ENCODE measurements at places on chromosomes 3 and 15. TPM values are rescaled to one million over a fixed set of nuclear protein-coding genes. Genes with fewer than 3 reads are reported as not detected.

- no peak for DNase-seq
Observed at GRCh38 chr3:6807967-6808588, 52.8 kb upstream of the GRM7 start.

The PLSCR5 gene
- not detected for total RNA-seq

GRCh38 chr3:149967086-149967685 is 3.5 kb downstream of the PFN2 start:
- no peak for DNase-seq

- DNase-seq, result no peak
Observed at GRCh38 chr3:97138914-97139541, 324.6 kb downstream of the EPHA6 start.

GRCh38 chr3:126113238-126113555 is 29.3 kb upstream of the SLC41A3 start:
- DNase-seq, result no peak

The CNTN6 gene
- not detected for total RNA-seq

- DNase-seq, result no peak
Observed at GRCh38 chr3:51711352-51712037, 4.6 kb downstream of the GRM2 start.

- no peak for DNase-seq
Observed at GRCh38 chr3:149688122-149688757, 30.4 kb upstream of the WWTR1 start.

- no peak for DNase-seq
Observed at GRCh38 chr3:106367496-106367895, 498.7 kb upstream of the CBLB start.

DNA sequence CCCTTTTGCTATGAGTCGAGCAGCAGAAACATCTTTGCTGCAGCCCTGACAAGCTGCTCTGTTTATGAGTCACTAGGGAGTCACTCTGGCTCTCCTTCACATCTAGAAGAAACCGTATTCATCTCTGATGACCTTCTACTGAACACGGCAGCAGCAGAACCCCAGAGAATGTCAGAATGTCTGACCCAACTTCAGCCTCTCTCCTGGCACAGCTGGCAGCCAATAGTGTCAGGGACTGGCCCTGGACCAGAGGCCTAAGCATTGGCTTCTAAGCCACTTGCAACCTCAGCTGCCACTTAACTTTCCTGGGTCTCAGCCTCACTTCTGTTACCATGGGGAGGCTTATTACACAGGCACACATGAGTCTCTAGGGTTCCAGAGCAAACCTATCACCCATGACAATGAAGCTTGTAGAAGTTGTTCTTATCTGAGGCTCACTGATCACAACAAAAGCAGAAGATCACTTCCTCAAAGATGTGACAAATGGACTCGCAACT is 184.1 kb upstream of the TLE3 start:
- DNase-seq, result no peak

The MYZAP gene
- not detected for total RNA-seq

The SRPRB gene
- 48.1 TPM for total RNA-seq

DNA sequence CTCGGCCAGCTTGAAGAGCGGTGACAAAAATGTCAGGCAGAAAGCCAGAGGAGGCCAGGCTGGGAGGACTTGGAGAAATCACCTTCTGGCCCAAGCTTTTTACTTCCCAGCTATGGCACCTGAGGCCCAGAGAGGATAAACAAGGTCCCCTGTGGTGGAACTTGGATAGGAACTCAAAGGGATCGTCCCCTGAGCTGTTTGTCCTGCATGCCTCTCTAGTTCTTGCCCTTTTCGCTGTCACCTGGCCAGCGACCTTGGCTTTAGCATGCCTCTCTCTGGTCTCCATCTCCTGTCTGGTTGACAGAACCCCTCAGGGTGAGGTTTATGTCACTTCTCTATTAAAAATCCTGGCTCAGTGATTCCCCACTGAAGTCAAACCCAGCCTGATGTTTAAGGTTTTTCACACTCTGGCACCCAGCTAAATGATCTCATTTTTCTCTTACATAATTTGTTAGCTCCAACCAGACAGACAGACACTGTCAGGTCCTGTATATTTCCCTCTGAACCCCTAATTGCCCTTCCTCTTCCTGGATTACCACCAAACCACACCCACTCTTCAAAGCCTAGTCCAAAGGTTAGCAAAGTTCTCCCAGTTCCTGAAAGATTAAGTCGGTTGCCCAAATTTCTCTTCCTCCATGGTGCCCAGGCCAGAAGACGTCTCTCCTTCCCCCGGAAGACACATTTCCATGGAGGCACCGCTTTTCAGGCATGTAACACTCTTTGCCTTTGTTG is 169.1 kb downstream of the FAM43A start:
- no peak for DNase-seq

- DNase-seq, result no peak
Observed at GRCh38 chr15:78950902-78951840, 6.3 kb upstream of the CTSH start.

- DNase-seq, result no peak
Observed at GRCh38 chr15:90184119-90184785, 16.9 kb upstream of the SEMA4B start.

GRCh38 chr3:32319607-32320006 is 72.0 kb upstream of the CMTM7 start:
- no peak for DNase-seq

- peak; percentile 96 for DNase-seq
Observed at GRCh38 chr15:100341750-100342560, at the start of gene ADAMTS17. Gene ADAMTS17 (minus strand): TSS chr15:100341975. CDS start chr15:100341899, 76 bp downstream.

DNA sequence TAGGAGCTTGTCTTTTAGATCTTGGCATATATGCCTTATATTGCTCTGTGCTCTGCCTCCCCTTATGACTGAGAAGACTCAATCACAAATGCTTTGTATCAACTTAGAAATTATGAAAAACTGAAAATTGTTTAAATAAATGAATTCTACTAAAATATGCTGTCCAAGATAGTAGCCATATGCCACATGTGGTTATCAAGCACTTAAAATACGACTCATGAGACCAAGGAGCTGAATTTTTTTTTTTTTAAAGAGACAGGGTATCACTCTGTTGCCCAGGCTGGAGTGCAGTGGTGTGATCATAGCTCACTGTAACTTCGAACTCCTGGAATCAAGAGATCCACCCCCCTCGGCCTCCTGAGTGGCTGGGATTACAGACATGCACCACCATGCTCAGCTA is 118.3 kb downstream of the RFTN1 start:
- DNase-seq, result no peak

The ENTPD3 gene
- total RNA-seq, result not detected

GRCh38 chr3:112132975-112133448 is at the start of gene GCSAM:
Gene GCSAM (minus strand): TSS chr3:112133248. CDS start chr3:112133120, 128 bp downstream.
- DNase-seq, result peak; percentile 68

The VEPH1 gene
- not detected for total RNA-seq

The FAM174B gene
- total RNA-seq, result 2.5 TPM

DNA sequence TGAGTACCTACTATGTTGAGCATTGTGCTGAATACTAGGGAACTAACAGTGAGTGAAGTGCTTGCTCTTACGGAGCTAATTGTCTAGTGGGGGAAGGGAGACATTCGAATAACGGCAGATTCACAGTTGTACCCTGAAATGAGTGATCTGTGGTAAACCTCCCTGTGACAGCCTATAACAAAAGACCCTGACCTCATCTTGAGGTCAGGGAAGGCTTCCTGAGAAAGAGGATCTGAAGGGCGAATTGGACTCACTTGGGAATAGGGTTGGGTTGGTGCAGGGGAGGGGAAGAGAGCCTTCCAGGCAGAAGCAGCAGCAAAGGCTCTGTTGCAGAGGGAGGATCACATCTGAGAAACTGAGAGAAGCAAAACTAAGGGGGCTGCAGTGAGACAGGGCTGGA is 13.2 kb downstream of the HPS3 start:
- no peak for DNase-seq

DNA sequence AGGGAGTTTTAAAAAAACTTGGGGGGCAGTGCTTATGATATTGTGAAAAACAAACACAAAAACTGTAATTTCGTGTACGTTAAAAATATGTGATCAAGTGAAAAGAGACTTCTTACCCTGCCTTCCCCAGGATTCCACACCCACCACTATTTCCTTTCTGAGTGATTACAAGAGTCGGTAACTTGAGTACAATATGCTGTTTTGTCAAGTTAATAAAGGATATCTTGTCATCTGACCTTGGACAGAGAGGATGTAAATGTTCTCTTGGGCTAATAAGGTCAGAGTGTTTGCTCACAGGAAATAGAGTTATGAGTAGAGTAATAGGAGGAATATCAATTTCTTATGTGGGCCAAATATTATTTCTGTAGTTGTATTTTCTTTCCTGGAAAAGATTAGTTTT is 68.1 kb downstream of the NOX5 start:
- DNase-seq, result no peak

DNA sequence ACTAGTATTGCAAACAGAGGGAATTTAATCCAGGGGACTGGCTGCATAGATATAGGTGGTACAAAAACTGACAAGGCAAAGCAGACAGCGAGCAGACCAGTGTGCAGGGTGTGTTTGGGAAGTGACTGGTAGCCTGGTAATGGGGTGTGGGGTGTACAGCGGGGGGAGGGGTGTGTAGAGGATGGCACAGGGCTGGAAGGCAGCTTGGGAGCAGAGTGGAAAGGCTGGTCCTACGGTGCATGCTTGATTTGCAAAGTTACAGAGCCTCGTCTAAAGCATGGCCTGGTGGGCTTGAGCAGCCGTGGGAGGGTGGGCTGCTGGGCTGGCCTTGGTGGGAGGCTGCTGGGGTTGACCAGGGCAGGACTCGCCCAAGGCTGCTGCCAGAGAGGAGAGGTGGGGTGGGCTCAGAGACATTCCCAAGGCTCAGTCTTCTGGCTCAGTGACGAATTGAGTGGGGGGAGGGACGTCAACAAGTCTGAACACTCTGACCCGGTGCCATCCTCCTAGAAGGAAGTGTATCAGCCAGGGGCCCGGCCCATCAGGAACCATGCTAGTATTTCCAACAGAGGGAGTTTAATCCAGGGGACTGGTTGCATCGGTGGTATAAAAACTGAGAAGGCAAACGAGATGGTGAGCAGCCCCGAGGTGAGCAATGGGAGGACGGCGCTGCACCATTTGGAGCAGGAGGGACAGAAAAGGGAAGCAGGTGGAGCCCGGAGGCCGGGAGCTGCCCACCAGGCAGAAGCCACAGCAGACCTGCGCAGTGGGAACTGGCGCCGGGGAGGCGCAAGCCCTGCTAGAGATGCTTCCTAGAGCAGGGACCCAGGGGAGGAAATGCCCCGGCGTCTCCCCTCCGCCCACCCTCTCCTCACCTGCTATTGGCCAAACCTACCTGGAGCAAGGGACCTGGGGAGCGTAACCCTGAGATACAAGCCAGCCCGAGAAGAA is 29.2 kb downstream of the CPN2 start:
- no peak for DNase-seq

DNA sequence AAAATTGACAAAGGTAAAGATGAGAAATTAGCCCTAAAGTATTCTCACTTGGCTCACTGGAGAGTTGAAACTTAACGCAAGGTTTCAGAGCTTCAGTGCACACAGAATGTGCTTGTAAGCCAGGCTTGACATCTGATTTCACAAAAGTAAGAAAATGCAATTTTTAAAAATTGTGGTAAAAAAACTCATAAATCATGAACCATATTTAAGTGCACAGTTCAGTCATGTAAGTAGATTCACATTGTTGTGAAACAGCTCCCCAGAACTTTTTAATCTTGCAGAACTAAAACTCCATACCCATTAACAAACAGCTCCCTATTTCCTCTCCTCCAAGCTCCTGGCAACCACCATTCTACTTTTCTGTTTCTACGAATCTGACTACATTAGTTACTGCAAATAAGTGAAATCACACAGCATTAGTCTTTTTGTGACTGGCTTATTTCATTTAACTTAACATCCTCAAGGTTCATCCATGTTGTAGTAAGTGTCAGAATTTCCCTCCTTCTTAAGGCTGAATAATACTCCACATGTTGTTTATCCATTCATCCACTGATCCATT is 14.5 kb downstream of the RTP3 start:
- no peak for DNase-seq

The EPHA6 gene
- not detected for total RNA-seq

The FBXO40 gene
- total RNA-seq, result not detected

DNA sequence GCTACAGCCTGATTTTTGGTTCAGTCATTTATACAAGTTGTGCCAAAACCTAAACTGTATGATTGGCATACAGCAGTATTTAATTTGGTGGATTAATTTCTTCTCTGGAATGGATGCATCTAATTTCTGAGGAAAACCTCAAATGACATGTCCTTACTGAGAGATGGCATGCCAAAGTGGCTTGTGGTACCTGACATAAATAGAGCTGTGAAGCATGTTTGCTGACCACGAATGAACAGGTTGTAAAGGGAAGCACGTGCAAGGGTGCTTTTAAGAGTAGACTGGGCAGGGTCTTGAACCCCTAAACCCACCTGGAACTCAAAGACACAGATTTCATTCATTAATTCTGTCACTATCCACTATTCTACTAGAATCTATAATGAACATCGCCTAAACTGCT is 77.2 kb downstream of the TP63 start:
- no peak for DNase-seq

GRCh38 chr3:181756645-181757297 is 45.0 kb downstream of the SOX2 start:
- no peak for DNase-seq

DNA sequence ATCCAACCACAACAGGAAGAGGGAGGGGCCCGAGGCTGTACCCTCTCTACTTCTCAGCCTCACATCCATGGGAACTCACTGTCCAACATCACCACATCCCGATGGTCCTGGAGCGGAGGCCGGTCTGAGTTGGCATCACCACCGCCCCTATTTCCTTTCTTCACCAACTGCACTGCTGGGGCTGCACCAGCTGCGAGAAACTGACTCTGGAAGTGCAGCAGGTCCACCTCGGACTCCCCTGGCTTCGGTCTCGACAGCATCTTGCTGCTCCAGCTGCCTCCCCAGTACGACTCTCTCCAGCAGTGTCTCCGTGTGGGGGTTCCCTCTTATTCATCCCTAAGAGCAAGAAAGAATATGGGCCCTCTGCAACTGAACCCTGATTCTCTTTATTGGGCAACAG is 7.2 kb downstream of the RPAP1 start:
- no peak for DNase-seq

- DNase-seq, result no peak
Observed at GRCh38 chr3:133568294-133569014, 5.0 kb upstream of the CDV3 start.

The BFSP2 gene
- 0.42 TPM for total RNA-seq

- no peak for DNase-seq
Observed at GRCh38 chr3:113721636-113722035, 24.4 kb downstream of the NAA50 start.

The NR1I2 gene
- total RNA-seq, result 0.10 TPM

GRCh38 chr15:50244959-50245624 is 20.4 kb downstream of the HDC start:
- no peak for DNase-seq

DNA sequence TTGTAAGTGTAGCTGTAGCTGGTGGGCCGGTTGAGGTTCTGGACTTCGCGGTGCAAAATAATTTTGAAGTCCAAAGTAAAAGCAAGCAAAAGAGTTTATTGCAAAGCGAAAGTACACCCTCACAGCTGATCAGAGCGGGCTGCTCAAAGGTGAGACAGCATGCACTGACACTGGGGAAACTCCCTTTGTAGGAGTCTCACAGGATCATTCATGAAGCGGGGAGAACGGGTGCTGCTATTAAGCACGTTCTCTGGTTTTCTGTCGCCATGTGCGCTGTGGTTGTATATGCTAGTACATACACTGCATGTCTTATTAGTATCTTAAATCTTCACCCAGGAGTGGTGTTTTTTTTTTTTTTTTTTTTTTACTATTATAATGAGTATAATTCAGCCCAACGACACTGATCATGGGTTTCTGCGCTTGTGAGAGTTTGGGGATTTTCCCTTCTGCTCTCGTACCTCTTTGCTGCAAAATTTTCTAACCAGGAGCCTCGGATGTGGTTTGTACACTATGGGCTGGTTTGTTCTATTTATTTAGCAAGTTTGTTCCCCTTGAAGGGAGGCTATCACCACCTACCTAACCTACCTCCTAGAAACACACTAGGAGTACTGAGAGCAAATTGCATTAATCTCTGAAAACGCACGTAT is 1.4 kb upstream of the AP4E1 start:
- peak; percentile 88 for DNase-seq
